ENCODE measurements at places on chromosomes 3 and 15.

GRCh38 chr3:106397006-106397405 is 528.2 kb upstream of the CBLB start:
- DNase-seq, result no peak

DNA sequence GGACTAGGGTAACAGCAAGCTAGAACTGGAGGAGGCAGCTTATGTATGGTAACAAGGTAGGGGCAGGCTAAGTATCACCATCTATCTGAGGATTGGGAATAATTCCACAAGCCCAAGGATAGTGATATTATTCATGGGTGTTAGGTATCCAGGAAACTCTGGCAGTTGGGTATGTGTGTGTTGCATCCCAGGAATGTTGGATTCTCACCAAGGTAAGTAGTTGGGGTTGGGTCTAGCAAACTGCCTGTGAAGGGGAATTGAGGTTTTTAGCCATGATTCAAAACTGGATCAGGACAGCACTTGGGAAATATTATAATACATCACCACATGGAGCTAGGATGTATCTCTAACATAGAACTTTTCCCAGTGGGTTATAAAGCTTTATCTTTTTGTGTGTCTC is 626.4 kb upstream of the GOLIM4 start:
- DNase-seq, result no peak

DNA sequence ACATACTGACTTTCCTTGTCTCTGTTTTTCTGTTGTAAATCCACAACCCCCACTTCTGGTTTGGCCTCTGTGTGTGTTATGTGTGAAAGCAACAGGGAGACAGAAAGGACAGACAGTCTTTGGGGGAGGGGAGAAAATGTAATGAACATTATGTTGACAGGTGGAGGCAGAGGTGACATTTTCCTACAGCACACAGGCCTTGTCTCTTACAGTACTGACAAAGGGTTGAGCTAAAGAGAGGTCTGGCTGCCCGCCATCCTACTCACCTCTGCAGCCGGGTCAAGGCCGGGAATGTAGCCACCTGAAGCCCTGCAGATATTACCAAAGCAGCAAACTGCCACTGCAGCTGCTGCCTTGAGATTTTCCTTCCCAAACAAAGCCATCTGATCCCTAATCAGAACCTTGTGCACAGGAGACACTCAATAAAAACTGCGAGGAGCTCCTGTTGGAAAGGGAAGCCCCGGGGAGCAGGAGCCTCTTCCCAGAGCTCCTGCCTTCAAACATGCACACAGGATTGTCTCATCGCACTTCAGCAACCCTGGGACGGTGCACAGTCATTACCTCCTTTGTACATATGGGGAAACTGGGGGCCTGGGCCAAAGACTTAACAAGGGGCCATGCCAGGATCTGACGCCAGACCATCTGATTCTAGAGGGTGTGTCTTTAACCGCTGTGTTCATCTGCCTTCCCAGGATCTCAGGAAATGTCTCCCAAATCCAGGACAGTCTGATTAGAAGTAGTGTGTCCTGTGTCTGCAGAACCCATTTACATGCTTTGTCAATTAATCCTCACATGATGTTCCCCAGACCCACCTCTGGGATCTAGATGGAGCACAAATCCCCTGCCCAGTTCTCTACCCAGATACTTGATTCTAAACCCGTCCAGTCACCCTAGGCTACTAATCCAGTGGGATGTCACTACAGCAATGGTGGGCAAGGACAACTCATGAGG is 14.2 kb downstream of the MYO5C start:
- DNase-seq, result no peak

- no peak for DNase-seq
These were observed 61.7 kb upstream of the PIAS1 start for GRCh38 chr15:67992411-67992810.

GRCh38 chr3:13411186-13411860 is 8.8 kb downstream of the NUP210 start:
- DNase-seq, result no peak

DNA sequence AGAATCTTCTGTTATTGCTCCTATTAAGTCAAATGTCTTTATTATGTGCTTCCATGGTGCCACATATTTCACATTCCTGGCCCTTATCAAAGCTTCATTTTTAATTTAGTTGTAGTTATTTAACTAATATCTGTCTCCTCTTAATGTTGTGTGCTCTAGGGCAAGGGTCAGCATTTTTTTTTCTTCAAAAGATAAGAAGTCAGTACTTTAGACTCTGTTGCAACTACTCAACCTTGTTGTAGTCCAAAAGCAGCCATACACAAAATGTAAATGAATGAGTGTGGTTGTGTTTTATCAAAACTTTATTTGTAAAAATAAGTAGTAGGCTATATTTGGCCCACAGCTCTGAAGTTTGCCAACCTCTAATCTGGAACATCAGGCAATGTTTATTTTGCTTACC is 394.7 kb upstream of the CBLB start:
- DNase-seq, result no peak

DNA sequence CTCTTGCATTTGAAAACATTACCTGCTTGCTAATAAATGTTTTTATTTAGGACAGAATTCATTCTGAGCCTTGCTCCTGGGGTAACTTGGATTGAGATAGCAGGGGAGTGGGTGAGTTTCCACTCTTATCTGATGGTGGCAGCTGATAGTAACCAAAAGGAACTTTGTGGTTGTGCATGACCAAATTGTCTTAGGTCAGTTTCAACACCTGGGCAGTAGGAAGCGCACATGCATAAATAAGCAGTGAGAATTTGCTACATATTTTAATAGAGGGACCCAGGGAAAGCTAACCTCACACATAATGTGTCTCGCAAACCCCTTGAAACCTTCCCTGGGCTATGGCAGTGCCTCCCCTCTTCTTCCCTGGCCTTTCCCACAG is 65.4 kb upstream of the XCR1 start:
- DNase-seq, result no peak

GRCh38 chr3:72185549-72186399 is 400.8 kb upstream of the PROK2 start:
- peak; percentile 44 for DNase-seq

- DNase-seq, result no peak
These were observed 808 bp downstream of the RBM6 start for GRCh38 chr3:49940667-49941249.

GRCh38 chr3:32374788-32375595 is 16.7 kb upstream of the CMTM7 start:
- DNase-seq, result peak; percentile 55

GRCh38 chr15:67359431-67360079 is 105.0 kb downstream of the IQCH start:
- DNase-seq, result no peak

GRCh38 chr15:58147171-58147611 is 9.0 kb downstream of the AQP9 start:
- DNase-seq, result no peak

- no peak for DNase-seq
These were observed 120.8 kb upstream of the PHLDB2 start for GRCh38 chr3:111738238-111738637.

- DNase-seq, result no peak
These were observed 134.4 kb downstream of the PLOD2 start for GRCh38 chr3:146026547-146026946.

- no peak for DNase-seq
These were observed 38.4 kb downstream of the SPSB4 start for GRCh38 chr3:141089339-141090152.

DNA sequence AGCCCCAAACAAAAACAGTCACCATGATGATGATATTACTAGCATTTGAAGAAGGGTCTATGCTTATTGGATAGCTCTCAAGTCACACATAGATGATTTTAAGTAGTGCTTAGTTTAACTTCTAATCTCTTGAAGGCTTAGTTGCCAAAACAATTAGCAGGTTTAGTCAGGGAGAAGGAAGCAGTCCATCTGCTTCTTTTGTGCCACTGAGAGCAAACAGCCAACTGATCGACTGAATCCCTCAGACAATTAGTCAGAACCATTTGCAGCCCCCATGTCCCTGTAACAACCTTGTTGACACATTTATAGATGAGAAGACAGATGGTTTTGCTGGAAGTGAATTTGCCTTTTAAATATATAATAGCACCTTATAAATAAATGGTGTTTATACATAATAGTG is 585.1 kb upstream of the SUCLG2 start:
- DNase-seq, result no peak

DNA sequence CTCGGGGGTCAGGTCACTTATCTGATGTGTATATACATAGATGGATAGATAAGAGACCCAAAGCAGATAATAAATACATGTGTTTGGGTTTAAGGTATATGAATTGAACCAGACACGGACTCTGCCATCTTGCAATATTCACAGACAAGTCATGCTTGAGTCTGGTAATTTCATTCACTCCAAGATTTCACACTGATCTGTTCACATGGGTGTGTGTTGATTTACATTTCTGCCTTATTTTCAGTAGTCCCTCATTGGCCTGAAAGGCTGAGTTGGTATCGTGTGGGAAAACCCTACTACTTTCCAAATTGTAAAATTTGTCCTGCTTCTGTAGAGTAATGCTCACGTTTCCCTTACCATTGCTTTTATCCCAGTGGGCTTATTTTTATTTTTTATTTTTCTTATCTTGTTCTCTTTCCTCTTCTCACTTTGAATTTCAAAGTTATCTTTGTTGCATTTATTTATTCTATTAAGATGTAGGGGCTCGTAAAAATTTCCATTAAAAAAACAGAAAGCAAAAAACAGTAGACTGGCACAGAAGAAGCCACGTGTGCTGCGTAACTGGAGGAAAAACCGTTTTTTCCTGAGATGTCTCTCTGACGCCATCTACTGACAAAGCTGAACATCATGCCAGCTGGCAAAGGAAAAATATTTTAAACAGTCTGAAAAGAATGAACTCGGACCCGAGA is 10.8 kb upstream of the MFSD1 start:
- no peak for DNase-seq

- DNase-seq, result no peak
These were observed 18.4 kb upstream of the TOPAZ1 start for GRCh38 chr3:44223299-44223698.

GRCh38 chr3:154384479-154384878 is 45.5 kb downstream of the GPR149 start:
- DNase-seq, result no peak

GRCh38 chr3:153631102-153631501 is 469.1 kb downstream of the RAP2B start:
- DNase-seq, result no peak

GRCh38 chr3:72376956-72377710 is 471.1 kb downstream of the SHQ1 start:
- no peak for DNase-seq

DNA sequence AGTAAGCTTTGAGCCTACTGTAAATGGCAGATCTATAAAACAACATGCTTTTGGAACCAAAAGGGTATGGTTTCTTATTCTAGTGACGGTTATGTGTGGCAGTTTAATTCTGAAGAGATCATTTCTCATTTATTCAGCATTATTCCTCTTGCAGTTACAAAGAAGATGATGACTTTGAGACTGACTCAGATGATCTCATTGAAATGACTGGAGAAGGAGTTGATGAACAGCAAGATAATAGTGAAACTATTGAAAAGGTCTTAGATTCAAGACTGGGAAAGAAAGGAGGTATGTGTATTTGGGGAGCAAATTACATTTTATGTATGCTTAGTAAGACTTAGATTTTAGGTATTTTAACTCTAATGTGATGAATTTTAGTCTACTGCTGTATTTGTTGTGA is 41.5 kb downstream of the CHD2 start:
- DNase-seq, result no peak

- DNase-seq, result no peak
These were observed 17.9 kb downstream of the HCLS1 start for GRCh38 chr3:121642601-121643314.

DNA sequence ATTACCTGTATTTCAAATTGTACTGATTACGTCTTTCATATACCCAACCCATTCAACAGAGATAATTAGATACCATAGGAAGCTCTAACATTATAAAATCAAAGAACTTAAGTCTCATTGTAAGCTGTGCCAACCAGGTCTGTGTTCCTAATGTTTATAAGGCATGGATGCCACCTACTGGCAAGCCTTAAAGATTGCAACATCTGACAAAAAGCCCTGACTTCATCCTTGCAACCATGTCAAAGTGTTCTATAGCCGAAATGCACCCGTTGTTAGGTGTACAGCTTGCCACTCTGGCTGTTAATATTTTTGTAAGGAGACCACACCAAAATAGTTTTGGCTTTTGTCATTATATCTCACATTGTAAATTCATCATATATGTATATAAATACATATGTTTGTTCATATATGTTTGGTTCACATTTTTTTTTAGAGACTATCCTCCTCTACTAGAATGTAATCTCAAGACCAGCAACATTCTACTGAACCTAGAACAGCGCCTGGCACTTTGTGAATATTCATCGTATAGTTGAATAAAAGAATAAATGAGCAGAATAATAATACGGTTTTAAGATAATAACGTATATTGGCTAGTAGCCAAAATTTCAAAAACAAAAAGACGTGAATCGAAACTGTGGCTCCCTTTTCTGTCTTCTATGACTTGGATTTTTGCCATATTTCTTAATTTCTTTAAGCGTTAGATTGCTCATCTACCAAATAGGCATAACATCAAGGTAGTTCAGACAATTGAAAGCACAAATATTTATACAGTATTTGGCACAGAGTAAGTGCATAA is 258.1 kb downstream of the TBL1XR1 start:
- DNase-seq, result peak; percentile 13

- DNase-seq, result no peak
These were observed 81.2 kb upstream of the RAP2B start for GRCh38 chr3:153080778-153081240.

DNA sequence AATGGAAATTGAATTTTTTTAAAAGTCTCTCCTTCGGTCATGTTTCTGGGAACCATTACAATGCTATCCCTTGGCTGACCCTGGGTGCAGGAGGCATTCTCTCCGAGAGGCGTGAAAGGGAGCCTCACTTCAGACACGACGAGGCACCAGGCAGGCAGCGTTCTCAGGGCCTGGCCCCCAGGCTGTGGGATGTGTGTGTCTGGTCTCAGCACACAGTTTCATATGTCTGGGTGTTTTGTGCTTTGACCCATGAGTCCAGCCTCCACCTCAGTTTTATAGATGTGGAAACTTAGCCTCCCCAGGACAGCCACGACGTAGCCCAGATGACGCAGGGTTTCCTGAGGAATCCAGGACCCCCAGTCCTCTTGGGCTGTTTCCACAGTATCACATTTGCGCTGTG is 34.0 kb downstream of the FGD5 start:
- no peak for DNase-seq

- DNase-seq, result no peak
These were observed 106.3 kb upstream of the MEIS2 start for GRCh38 chr15:37206690-37207089.
